IPS DF 6.9 (cell line): ENCODE measurements at places on chromosomes 4 and X.

DNA sequence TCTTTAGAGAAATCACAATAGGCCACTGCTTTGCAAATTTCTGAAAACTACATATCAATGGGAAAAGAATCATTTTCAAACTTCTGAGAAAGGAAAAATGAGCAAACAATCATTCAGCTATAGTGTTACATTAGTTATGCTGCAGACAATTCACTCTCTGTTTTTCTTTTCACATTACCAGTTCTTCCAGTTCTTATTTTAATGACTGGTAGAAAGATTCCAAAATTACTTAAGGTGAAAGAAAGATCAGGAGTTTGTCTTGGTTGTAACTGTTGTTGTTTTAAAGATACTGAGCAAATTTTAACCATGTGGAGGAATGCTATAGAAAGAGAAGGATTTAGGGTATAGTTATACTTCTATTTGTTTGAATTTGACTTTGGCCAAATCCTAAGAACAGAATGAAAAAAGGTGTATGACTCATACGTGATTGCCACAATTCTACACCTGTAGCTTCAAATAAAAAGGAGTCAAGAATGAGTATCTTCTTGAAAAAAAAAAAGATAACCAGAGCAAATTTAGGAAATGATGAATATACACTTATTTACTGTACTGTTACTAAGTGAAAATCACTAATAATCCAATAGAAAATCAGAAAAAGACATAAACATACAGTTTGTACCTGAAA, 21.0 kb upstream of the RASGEF1B start:
- DNase-seq, result no peak

DNA sequence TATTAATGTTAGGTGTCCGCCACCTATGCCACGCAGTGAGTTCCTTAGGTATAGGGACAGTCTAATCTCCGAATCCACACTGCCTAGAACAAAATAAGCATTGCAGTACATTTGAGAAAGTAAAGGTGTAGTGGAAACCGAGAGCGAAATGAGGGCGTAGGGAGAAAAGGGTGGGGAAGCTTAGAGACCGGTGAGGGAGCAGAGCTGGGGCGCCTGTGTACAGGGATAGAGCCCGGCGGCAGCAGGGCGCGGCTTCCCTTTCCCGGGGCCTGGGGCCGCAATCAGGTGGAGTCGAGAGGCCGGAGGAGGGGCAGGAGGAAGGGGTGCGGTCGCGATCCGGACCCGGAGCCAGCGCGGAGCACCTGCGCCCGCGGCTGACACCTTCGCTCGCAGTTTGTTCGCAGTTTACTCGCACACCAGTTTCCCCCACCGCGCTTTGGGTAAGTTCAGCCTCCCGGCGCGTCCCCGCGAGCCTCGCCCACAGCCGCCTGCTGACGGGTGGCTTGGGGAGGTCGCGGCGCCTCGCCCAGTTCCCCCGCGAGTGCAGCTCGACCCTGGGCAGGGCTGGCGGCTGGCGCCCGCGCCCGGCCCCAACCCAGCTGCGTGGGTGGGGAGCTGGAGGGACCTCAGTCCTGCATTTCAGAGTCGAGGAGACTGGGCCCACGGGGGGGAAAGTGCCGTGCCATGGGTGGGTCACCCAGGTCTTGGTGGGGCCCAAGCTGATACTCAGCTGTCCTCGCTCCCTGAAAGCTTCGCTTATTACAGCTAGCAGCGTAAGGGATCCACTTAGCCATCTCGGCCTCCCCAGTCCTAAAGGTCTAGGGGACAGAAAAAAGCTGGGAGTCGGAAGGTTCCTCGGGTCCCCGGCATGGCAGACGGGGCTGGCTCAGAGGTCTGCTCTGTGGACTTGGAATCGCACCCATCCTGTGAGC, at the start of gene ANXA3:
Gene ANXA3 (plus strand): TSS at position 351 of the 932 bp plus-strand sequence. CDS start 2,704 bp downstream, outside the sequence.
- no peak for DNase-seq

DNA sequence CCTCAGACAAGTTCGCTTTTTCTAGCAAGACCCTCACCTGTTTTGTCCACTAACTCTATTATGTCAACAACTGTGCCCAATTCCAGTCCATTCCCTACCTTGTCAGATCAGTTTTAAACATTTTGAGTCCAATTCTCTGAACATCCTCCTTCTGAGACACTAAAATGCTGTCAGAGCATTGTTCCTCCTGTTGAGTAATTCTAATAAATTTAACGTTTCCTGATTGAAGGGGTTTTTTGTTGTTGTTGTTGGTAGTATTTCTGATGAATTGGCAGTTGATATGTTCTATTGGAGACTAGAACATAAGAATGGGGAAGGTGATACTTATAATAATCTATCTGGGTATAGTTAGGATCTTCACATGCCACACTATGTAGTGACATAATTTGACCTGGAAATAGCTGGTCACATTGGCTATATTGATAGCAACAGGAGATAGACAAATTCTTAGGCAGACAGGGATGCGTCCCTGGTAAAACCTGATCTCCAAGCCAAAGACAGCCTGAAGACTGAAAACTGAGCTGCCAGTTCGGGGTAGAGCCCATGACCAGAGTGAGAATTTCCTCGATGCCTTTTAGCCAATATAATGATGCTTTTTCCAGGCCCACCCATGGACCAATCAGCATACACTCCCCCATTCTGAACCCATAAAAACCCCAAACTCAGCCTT, 12.4 kb upstream of the CXCL2 start:
- DNase-seq, result no peak

GRCh38 chrX:7351926-7352325, 204.0 kb upstream of the PUDP start:
- no peak for DNase-seq
